ENCODE measurements at places on chromosomes 6 and 20.

GRCh38 chr6:167769408-167770190 lies 57.1 kb upstream of the AFDN start:
- DNase-seq: no peak

GRCh38 chr20:56780266-56780665 lies 151.2 kb downstream of the TFAP2C start:
- DNase-seq: no peak

DNA sequence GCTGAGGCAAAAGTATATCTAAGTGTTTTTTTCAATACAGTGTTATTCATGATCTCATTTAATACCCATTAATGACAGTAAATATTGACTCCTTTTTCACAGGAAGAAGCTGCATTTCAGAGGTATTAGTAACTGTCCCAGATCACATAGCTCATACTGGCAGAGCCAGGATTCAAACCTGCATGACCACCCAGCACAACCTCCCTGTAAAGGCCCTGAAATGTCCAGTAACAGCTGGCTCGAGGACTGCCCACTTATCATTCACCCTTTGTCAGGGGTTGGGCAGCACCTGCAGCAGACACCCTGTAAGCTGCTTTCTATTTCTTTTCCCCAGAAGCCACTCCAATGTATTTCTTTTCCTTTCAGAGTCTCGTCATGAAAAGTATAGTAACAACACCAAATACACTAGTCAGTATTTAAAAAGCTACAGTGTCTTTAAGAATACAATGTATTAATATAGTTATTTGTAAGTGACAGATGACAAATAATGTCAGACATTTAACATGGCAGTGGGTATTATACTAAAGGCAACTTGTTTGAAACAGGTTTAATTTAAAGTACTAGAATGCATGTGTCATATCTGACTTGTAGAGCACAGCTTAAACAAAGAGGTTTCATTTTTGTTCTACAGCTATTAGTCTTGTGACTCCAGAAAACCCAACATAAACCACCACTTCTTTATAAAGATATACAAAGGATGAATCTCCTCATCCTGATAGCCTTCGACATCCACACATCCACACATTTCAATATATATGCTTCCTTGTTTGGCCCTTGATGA lies 841.6 kb upstream of the GJE1 start:
- DNase-seq: no peak

- no peak for DNase-seq
These were observed 1.5 kb downstream of the SYNDIG1 start for GRCh38 chr20:24470746-24471582.

GRCh38 chr20:64241061-64241460 lies 14.5 kb upstream of the PCMTD2 start:
- no peak for DNase-seq

GRCh38 chr6:18491308-18492045 lies 104.3 kb downstream of the RNF144B start:
- DNase-seq: no peak

GRCh38 chr20:40262219-40262618 lies 426.8 kb downstream of the MAFB start:
- no peak for DNase-seq

GRCh38 chr6:146859206-146859605 lies 260.4 kb downstream of the ADGB start:
- no peak for DNase-seq

Measured in stimulated activated CD8-positive, alpha-beta memory T cell treated with anti-CD3 and anti-CD28 coated beads, Interleukin-7, amount 100 ng/mL, for 24 hours (primary cell).